CD4-positive, alpha-beta T cell treated with Interleukin-15 for 1 hour (primary cell): ENCODE measurements at places on chromosomes 7 and 10.

DNA sequence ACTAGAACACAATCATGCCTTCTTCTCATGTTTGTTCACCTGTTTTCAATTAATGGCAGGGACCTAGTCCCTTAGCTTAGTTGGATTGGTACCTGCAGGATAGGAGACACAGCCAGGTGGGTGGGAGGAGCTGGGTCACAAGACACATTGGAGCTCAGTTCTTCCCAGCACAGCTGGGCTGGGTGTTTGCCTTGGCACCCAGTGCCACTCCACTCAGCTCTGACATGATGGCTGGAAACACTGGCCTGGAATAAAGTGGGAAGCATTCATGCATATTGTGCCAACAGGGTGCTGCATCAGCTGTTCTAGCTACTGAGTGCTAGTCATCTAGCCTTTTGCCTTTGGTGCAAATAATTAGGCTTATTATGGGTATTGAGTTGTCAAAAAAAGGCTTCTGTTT, 226.1 kb downstream of the PTEN start:
- DNase-seq, result no peak

DNA sequence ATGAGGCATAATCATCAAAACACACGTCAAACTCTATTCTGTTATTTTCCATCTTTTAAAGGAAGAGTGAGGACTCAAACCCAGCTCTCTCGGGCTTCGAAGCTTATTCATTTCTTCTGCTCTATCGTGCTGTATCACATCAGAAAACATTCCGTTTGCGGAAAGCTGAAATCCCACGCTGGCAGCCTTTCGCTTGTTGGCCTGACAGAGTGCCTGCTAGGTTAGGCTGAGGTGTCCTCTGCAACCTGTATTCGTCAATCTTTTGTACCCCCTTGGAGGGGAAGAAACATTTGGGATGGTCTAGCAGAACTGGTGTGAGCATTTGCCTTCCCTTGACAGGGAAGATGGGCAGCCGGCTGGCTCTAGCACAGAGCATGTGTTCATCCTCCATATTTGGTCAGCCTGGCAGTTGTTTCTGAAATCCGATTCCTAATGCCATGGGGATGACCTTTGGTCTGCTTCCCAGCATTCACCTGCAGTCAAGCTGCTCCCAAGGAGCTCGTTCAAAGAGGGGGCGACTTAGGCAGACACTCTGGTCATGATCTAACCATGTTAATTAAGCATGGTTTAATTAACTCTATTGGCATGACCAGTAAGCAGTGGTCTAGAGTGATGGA, 55.2 kb downstream of the TACC2 start:
- DNase-seq, result no peak

DNA sequence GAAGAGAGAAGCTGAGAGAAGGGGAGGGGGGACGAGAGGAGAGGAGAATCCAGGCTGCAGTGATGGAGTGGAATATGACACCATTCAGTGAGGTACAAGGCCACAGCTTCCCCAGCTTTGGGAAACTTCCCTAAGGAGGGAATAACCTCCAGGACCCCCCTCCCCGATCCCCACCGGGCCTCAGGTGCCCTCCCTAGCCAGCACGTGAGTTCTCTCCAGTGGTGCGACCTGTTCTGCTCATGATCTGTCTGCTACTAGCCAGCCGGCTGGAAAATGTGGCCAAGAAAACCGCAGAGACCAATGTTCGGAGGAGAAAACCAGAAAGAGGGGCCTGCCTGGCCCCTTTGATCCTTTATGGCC, 39.9 kb upstream of the AGK start:
- DNase-seq, result no peak

DNA sequence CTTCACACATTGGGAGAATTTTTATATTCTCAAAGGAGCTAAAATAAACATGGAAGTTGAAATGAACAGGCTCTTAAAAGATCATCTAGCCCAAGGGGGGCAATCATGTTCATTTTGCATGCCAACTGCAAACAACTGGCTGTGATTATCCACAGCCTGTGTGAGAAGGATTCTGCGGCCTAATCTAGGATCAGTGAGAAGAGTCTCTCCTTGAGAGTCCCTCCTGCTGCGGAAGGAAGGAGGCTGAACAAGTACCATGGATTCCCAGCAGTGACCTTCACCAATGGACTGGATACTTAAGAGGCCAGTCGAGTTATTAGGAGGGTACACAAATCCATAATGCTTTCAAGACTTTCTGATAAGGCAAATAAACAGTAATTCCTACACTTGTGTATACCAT, 76.7 kb downstream of the IGF2BP3 start:
- DNase-seq, result no peak

DNA sequence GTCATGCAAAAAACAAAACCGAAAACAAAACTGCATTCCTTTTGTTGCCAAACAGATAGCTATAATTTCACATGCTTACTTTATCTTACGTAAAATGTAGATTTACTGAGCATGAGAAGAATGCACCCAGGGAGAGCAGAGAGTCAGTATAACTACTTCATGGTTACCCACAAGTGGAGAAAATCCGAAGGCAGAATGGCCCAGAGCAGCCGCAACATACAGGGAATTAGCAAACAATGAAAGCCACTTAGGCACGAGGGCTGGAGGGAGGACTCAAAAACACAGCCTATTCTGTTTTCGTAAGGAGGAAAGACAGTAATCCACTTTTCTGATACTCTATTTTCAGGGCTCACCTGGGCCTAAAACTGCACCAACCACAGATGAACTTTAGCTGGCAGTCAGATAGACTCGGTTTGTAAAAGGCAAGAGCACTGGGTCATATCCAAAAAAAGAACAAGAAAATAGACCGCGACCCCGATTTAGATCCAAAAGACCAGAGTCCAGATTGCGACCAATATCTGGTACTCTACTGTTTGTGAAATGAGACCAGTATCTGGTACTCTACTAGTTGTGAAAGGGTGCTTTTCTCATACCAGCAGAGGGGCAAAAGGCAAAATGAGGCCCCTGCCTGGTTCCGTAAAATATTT, 1.3 kb downstream of the ITPRIP start:
- DNase-seq, result no peak

GRCh38 chr7:41536122-41536872, 166.6 kb downstream of the INHBA start:
- DNase-seq, result no peak

DNA sequence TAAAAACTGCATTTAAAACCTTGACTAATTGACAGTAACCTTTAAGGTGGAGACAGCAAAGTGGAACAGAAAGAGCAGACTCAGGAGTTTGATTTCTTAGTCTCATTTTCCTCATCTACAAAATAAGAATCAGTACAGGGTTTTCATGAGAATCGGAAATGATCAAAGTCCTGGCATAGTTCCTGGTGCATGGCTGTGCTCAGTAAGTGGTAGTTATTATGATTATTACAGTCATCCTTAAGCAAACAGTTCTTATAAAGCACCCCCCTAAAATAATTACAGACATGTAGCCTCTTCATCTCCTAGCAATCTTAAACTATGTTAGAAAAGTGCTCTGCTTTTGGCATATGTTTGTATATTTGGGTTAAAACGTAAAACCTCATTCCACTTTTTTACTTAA, 18.0 kb downstream of the NEBL start:
- DNase-seq, result no peak

DNA sequence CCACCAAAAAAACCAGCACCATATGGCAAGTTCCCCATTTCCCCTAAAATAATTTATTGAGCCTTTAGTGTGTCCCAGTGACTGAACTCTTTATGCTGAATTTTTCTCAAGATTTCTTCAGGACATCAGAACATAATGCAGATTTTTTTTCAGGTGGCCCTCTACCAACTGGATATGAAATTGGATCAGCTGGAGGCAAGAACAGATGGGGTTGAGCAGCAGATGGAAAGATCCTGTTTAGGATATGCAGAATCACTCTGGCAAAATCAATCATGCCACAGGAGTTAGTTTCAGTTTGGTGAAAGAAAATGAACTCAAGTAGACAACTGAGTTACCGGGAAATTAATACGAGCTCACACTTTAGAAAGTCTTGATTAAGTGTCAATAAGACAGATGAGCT, 761.5 kb upstream of the C7orf33 start:
- no peak for DNase-seq

DNA sequence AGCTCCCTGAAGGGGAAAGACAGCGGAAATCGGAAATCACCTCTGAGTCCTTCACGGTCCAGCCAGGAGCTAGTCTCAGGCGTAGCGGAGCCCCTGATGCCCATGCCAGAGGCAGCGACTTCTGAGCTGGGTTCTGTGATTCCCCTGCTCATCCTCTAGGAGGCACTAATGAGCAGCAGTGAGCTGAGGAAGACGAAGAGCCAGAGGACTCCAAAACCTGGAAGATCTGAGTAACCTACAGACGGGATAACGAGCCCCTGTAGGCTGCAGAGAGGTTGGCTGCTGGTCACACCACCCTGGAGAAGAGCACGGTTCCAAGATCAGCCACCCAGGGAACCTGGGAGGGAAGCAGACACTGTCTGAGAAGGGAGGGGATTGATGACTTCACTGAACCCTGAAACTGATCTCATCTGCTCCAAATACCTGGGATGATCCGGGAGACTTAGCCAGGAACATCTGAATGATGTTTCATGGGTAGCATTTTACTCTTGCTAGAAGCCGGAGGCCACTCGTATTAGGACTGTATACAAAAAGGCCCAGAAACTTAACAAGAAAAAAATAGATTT, 304.1 kb downstream of the PAXIP1 start:
- DNase-seq, result no peak

GRCh38 chr10:120634659-120635058, 177.6 kb downstream of the PLPP4 start:
- DNase-seq, result no peak

DNA sequence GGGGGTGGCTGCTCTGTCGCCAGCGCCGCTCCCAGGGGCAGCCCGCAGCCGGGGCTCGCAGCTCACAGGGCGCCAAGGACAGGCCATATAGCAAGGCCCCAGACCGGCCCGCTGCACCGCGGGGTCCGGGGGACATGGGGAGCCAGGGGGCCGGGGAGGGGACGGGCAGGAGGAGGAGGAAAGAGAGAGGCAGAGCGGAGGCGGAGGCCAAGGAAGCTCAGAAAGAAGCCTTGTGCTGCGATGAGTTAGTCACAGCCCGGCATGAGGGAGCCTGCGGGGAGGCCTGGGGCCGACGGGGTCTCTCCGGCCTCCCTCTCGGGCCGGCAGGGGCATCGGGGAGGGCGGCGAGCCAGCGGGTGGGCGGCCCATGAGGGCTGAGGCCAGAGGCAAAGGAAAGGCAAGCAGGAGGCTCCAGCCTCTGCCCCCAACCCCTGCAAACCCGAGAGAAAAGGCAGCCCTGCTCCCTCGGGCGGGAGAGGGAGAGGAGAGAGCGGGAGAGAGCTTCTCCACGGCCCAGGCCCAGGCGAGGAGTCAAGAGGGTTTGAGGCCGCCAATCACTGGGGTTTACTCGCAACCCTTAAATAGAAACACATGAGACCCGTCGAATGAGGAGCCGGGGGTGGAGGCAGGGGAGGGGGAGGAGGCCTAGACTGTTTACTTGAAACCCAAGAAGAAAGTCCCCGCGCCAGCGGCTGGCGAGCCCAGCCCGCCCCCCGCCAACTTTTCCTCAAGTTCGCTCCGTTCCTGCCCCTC, 167.9 kb downstream of the NEURL1 start:
- peak; percentile 65 for DNase-seq

GRCh38 chr10:94443549-94443948, 41.2 kb downstream of the TBC1D12 start:
- no peak for DNase-seq

GRCh38 chr10:99844433-99844955, 62.1 kb downstream of the ABCC2 start:
- no peak for DNase-seq

- DNase-seq, result no peak
Measured at GRCh38 chr10:80468806-80469421, 14.8 kb downstream of the TSPAN14 start.

GRCh38 chr10:79145517-79146470, 77.0 kb downstream of the ZMIZ1 start:
- DNase-seq, result no peak

- peak; percentile 79 for DNase-seq
Measured at GRCh38 chr7:37342688-37343471, 105.8 kb downstream of the ELMO1 start.

GRCh38 chr7:46934198-46934825, 647.6 kb downstream of the TNS3 start:
- DNase-seq, result no peak

- DNase-seq, result no peak
Measured at GRCh38 chr10:33498391-33498891, 164.0 kb upstream of the NRP1 start.

GRCh38 chr7:155405399-155406318, 52.3 kb upstream of the EN2 start:
- no peak for DNase-seq

DNA sequence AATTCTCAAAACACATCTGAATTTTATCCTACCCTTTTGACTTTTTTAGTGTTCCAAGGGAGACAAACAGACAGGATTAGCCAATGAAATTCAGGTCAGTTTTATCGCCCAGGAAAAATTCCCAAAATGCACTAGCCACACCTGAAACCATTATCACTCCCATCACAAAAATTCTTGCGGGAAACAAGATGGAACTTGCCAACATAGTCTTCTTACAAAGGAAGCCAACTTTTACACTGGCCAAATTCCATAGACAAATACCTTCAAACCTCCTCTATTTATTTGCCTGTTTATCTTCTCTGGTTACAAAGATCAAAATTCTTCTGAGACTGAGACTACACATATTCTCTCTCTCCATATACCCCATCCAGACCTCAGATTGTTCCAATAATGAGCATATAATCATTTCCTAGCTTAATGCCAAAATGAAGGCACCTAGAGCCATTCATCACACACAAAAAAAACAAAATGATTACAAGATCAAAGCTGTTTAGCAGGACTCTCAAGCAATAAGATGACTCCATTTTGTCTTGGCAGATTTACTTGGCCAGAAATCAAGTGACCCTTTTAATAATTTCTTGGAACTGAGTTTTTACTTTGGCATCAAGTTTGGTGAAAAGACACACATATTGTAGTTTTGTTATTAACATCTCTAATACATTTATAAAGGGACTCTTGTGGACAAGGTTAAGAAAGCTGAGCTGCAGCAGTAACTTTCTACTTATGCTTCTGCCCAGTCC, 30.2 kb downstream of the MET start:
- DNase-seq, result no peak

DNA sequence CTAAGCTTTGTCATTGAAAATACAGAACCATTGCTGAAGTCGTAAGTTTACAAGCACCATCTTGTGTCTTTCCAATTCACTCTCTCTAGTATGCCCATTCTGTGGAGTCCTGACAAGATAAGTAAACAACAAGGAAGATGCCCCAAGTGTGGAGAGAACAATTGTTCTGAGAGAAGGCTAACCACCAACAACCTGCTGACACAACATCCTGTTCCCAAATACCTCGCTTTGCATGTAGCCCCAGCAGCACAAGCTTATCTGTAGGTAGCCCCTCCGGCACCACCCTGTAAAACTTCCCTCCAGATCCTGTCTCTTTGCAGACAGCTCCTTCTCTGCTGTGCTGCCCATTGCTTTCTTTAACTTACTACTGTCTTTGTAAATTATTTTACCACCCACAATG, 233.3 kb upstream of the AOAH start:
- no peak for DNase-seq

- DNase-seq, result no peak
Measured at GRCh38 chr7:71560354-71560995, 428.5 kb downstream of the GALNT17 start.

DNA sequence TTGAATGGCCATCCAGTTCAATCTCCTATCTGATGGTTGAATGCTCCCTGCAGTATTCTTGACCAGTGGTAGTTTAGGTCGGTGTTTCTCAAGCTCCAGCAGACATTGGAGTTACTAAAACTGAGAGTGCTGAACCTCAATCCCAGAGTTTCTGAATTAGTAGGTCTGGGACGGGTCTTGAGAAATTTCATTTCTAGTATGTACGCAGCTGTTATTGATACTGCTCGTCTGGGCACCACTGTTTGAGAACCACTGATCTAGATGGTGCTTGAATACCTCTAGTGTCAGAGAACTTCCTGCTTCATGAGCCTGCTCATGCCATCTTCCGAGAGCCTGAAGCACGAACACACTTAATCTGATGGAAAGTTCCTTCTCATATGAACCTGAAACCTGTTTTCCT, 99.4 kb upstream of the CREB5 start:
- no peak for DNase-seq
